ENCODE measurements at places on chromosomes 16 and 17.
A peak's percentile ranks its signal among the peaks of the same experiment; 100 is the strongest.

DNA sequence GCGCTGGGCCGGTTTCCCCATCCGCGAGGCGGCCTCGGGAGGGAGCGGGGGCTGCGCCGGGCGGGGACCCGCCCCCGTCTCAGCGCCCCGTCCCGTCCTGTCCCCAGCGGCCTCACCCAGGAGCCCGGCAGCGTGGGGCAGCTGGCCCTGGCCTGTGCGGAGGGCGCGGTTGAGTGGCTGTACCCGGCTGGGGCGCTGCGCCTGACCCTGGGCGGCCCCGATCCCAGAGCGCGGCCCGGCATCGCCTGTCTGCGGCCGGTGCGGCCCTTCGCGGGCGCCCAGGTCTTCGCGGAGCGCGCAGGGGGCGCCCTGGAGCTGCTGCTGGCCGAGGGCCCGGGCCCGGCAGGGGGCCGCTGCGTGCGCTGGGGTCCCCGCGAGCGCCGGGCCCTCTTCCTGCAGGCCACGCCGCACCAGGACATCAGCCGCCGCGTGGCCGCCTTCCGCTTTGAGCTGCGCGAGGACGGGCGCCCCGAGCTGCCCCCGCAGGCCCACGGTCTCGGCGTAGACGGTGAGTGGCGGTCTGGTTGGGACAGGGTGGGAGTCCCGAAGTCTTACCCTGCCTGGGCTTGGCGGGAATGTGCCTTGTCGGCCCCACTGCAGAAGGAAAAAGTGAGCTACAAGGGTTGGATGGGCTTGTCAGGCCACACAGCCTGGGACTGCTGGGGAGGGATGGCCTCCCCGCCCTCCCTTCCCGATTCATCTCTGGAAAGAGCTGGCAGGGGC, 720 bp downstream of the METRN start:
- DNase-seq: no peak

GRCh38 chr17:40490289-40490853, 11.1 kb downstream of the TNS4 start:
- DNase-seq: no peak

DNA sequence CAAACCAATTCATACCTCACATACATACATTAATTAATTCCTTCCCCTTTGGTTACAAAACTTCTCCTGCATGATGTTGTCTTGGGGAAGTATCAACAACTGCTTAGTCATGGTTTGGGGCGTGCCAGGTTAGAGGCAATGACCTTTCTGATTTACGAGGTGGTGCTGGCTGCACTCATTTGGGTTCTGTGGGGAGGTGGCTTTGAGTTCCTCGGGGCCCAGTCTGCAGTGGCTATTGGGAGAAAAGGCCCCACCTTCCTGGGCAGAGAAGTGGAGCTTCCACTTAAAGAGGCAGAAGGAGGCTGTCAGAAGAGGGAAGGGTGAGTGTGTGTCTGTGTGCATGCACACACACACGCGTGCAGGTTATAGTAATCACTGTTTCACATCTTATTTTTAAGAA, 10.2 kb upstream of the ETV4 start:
- DNase-seq: no peak

GRCh38 chr17:69031839-69032238, 28.9 kb downstream of the ABCA9 start:
- DNase-seq: no peak

DNA sequence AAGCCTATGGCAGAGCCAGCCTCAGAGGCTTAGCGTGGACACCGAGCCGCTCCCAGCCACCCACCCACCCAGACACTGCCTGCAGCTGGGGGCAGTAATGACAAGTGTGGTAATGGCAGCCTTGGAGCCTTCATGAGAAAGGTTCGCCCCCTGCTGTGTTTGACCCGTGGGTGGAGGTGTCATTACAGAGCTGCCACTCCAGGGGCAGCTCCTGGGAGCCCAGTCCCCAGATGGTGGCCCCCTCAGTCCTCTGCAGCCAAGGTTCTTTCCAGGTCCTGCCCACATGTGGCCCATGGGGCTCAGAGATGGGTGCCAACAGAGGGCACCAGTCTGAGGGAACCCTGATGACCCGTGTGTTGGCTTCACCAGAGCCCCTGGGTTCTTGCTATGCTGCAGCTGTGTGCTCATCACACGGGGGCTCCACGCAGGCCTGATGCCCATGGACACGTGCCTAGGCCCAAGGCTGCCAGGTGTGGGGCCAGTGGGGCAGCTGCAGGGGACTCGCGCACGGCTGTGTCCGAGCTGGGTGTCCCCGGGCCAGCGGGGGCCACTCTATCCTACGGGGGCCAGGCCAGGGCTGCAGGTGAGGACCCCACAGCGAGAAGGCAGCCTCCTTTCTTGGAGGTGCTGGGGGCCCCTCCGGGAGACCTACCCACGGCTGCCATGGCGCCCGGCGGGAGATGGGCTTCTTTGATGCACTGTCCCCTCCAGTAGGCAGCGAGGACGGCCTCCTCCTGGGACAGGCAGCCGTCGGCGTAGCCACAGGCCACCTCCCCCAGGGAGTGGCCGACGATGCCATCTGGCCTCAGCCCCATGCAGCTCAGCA, 8.1 kb downstream of the FASN start:
- no peak for DNase-seq

DNA sequence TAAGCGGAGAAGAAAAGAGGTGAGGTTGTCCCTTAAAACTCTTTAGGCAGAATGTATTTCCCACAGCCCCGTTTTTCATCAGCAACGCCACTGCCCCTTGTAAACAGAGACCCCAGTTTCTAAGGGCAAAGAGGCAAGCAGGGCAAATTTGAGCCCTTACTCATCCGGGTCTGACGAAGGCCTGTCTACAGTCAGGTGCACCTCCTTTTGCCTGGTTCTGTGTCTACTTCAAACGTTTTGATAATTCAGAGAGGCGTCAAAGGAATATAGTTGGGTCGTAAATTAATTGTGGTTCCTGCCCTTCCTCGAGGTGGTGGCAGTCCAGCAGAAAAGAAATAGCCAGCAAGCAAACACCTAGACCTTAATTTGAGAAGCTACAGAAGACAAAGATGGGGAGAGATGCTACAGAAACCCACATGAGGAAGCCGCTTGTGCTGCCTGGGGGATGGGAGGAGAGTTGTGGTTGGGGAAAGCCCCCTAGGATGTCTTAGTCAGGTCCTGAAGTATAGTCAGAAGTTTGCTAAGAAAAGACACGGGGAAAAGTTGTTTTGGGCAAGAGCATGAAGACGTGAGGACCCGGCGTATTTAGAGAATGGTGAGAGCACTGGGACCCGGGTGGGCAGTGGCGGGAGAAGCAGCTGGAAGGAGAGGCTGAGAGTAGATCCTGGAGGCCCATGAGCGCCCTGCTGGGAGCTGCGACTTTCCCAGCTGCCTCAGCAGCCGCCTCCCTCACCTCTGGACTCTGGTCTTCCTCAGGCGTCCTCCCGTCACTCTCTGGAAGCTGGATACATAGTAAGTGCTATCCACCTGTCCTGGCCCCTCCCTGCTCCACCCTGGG, 2.4 kb downstream of the FBRS start:
- no peak for DNase-seq

- no peak for DNase-seq
Observed at GRCh38 chr16:69724414-69724873, 1.9 kb downstream of the NQO1 start.

DNA sequence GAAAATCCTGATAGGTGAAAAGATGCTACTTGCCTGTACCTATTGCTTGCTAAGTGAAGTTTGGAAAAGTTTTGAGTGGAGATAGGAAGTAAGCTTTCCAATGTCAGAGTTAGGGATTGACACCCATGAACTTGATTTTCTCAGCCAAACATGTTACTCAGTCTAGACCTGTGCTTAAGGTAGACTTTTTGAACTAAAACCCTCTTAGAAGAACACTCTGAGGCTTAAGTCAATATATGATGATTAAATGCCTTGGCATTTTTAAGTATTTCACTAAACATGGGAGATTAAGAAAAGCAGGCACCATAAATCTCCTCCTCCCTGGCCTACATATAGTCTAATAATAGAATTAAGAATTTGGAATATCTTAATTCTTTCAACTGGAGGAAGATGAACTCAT, 785.6 kb upstream of the SOX9 start:
- DNase-seq: no peak

GRCh38 chr16:84893849-84894599, 74.2 kb downstream of the CRISPLD2 start:
- DNase-seq: no peak

DNA sequence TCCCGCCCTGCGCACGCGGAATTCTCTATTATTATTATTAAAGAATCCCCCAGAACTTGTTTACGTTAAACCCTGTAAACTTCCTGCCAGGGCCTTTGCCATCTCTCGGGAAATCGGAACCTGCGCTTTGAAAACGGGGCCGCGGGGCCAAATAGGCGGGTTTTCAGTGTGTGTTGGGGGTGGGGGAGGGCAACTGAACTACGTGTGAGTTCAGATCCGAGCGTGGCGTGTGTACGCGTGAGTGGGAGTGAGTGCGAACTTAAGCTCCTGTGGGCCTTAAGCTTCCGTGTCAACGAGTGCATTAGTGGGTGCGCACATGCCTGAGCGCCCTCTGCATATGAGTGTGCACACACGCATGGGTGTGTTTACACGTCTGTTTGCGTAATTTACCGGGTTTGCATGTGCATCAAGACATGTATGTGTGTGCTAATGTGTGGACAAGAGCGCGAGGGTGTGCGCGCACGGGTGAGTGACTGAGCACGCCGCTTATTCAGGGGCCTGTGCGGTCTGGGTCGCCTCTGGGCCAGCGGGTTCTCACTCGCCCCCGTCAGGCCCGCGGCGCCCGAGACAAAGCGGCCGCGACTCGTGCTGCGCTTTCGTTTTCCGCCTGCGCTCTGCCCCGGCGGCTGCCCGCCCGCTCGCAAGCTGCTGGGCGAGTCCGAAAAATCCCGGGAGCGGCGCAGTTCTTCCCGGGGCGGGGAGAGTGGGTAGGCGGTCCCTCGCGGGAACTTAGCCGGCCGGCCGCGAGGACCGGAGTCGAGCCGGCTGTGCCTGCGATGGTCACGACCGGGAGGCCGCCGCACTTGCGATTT, 1.2 kb upstream of the FOXF1 start:
- DNase-seq: no peak

- peak; percentile 25 for DNase-seq
Observed at GRCh38 chr16:14193316-14193871, 122.3 kb downstream of the MRTFB start.

GRCh38 chr16:59122262-59122537, 388.1 kb upstream of the GOT2 start:
- DNase-seq: no peak

GRCh38 chr17:27504188-27504995, 48.1 kb downstream of the KSR1 start:
- DNase-seq: no peak

DNA sequence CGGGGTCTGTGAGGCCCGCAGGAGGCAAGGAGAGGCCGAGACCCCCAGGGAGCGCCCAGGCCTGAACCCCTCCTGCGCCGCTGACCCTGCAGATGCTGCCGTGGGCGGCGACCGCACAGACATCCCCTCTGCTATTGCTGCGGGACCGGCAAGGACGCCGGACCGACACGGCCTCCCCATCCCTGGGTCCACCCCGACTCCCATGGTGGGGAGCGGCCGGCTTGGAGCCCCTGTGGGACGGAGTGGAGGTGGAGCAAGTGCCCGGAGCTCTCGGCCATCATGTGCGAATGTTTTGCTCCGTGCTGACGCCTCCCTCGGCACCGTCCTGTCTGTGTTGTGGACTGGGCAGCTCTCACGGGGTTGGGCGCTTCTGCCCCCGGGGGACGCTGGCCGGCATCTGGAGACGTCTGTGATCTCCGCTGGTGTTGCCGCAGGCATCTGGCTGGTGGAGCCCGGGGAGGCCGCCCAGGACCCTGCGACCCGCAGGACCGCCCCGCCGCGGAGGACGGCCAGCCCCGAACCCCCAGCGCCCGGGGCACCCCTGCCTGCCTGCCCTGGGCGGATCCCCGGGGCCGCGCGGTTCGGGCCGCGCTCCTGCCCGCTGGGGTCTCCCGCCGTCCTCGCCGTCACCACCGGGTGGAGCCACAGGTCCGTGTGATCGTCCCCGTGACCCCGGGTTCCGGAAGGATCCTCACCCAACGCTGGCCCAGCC, 12.8 kb upstream of the GNG13 start:
- no peak for DNase-seq

DNA sequence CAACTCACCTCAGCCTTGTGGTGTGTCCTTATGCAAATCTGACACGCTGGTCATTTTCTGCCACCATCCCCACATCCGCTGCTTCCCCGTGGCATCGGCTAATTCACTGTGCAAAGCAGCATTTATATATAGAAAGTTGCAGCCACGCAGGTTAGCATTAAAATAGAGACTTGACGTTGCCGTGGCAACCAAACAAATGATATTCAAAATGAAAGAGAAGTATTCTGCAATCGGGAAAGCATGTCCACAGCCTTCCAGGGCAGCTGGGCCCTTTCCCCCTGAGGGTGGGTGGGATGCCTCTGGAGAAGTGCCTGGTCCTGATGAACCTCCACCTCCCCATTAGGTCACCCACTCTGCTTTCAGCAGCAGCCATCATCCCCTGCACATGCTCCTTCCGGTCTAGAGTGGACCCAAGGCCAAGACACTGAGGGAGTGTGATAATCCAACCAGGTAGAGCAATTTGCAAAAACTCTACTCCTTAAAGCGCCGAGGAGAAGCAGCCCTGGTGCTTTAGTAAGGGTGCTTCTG, 138.7 kb downstream of the GAS7 start:
- DNase-seq: peak; percentile 69

DNA sequence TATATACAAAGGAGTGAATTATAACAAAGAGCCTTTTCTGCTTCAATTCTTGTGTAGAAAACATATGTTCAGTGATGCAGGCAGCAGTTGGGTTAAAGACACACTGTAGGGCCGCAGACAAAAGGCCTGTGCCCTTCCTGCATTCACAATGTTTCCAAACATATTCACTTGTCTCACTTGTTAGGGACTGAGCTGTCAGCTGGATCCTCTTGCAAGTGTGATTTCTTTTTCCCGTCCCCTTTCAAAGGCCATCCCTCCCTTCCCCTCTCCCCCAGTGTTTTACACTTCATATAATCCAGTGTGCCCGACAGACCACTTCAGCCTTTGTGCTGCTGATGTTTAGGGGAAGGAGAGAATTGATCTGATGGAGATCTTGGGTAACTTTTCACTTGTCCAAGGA, 217.0 kb downstream of the FTO start:
- no peak for DNase-seq

DNA sequence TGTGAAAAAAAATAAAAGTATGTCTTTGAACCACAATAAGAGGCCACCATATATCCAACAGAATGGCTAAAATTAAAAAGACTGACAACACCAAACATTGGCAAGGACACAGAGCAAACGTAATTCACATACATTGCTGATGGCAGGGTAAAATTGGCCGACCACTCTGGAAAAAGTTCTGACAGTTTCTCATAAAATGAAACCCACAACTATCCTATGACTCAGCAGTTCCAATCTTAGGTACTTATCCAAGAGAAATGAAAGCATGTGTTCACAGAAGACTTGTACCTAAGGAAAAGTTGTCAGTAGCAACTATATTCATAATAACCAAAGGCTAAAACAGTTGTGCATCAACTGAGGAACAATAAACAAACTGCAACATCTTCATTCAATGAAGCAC, 357.3 kb upstream of the XYLT1 start:
- DNase-seq: no peak

GRCh38 chr17:36135465-36135864, 31.8 kb downstream of the CCL4 start:
- DNase-seq: no peak

DNA sequence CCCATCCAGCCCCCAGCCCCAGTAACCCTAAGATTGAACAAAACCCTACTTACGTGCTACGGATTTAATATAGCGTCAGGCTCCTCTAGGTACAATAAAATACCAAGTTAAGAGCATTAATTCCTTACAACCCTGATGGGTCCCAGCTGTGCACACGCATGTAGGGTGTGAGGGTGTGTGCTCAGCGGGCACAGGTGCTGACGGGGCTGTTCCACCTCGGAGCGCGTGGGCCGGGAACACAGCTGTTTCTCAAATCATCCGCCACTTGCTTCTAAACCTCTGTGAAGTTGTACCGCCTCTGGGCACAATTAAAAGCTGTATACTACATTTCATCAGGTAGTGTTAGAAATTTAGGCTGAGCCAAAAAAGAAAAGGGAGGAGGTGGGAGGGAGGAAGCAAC, 478.6 kb downstream of the MAF start:
- DNase-seq: no peak
